ENCODE measurements at places on chromosomes 6 and 20. TPM values are rescaled to one million over a fixed set of nuclear protein-coding genes. Genes with fewer than 3 reads are reported as not detected.

SFTA2 gene
- total RNA-seq: not detected

ADGRF1 gene
- total RNA-seq: 22.6 TPM

SAMD10 gene
- total RNA-seq: 10.5 TPM

METTL24 gene
- total RNA-seq: 3.9 TPM

MAS1 gene
- total RNA-seq: not detected

XKR7 gene
- 0.38 TPM for total RNA-seq

CRISP2 gene
- total RNA-seq: not detected

GRIK2 gene
- not detected for total RNA-seq

RBM12 gene
- 38.1 TPM for total RNA-seq

DNA sequence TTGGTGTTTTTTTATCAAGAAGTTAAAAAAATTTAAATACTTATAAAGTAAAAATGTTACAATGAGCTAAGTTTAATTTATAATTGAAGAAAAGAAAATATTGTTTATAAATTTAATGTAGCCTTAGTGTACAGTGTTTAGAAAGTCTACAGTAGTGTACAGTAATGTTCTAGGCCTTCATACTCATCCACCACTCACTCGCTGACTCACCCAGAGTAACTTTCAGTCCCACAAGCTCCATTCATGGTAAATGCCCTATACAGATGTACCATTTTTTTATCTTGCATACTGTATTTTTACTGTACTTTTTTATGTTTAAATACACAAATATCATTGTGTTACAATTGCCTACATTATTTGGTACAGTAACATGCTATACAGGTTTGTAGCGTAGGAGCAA lies 26.0 kb downstream of the HTR1E start:
- DNase-seq: no peak

DNA sequence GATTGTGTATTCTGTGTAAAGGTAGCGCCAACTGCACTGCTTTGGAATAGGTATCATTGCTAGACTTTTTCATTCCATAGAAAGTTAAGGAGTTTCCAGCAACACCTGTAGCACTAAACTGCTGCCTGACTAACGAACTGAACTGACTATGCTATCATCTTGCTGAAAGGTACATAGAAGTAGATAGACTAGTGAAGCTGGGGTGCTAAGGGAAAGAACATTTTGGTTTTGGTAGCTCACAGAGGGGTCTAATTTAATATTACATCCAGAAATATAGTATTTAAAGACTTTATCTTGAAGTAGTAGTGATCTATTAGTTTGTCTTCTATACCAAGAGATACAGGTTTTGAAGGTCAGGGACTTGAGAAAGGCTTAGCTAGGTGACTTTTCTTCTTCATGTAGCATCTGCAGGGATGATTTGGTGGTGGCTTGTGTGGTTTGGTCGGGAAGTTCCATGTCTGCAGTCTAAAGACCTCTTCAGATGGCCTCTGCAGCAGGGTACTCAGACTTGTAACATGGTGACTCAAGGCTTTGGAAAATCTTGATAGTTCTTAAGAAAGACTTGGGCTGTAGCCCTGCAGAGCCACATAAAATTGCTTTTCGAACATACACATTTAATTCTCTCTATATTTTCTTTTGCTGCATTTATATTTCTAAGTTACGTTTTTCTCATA lies 10.2 kb downstream of the SENP6 start:
- no peak for DNase-seq

- DNase-seq: no peak
Measured at GRCh38 chr6:46954837-46955451, 33.2 kb upstream of the ADGRF5 start.

GRCh38 chr20:44711237-44711636 lies 3.9 kb upstream of the CCN5 start:
- DNase-seq: no peak

- DNase-seq: no peak
Measured at GRCh38 chr6:38100380-38100779, 280.9 kb downstream of the ZFAND3 start.

- no peak for DNase-seq
Measured at GRCh38 chr6:3444276-3445088, 12.4 kb downstream of the SLC22A23 start.

DNA sequence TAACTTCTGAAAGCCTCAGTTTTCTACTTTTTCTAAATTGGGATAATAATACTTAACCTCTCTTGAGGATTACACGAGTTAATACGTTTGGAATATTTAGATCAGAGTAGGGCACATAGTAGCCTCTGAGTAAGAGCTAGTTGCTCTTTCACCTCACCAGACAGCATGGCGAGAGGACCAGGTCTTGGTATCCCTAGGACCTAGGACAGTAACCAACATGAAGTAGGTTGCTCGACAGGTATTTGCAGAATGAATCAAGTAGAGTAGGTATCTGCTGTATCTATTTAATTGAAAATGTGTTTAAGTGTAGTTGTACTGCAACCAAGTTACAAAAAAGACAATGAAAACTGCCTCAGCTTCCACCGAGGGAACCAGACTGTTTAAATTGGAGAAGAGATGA lies 1.4 kb downstream of the CDC5L start:
- no peak for DNase-seq

DNA sequence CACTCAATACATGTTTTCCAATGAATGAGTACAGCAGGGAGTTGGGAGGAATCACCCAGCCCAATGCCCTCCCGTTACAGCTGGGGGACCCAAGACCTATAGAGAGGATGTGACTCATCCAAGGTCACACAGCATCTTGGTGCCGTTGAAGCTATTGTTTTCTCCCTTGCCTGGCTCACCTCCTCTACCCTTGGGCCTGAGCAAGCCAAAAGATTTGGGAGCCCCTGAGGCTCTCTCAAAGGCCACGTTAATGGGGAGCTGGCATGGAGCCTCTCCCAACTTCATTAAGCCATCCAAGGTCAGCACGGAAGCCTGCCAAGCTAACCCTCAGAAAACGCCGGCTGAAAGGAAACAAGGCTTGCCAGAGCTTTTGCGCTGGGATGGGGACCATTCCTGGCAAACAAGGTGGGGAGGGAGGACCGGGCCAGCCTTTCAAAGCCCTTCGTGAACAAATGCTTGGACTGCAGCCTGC lies 30.4 kb downstream of the KCNB1 start:
- no peak for DNase-seq

DNA sequence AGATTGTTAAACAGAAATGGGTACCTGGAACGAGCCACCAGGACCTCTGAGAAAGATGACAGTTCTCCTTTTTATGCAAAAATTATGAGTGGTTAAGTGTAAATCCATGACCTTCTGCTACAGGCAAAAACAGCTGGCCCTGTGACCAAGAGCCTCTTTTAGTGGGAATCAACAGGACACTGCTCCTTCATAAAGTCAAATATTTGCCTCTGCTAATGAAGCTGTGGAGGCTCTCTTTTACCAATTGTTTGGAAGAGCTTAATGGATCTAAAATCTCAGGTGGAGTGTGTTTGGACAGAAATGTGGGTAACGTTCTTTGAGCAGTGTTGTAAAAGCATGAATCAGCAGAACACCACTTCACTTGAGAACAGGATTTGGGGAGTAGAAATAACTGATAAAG lies 117.5 kb upstream of the PCSK2 start:
- DNase-seq: no peak

DNA sequence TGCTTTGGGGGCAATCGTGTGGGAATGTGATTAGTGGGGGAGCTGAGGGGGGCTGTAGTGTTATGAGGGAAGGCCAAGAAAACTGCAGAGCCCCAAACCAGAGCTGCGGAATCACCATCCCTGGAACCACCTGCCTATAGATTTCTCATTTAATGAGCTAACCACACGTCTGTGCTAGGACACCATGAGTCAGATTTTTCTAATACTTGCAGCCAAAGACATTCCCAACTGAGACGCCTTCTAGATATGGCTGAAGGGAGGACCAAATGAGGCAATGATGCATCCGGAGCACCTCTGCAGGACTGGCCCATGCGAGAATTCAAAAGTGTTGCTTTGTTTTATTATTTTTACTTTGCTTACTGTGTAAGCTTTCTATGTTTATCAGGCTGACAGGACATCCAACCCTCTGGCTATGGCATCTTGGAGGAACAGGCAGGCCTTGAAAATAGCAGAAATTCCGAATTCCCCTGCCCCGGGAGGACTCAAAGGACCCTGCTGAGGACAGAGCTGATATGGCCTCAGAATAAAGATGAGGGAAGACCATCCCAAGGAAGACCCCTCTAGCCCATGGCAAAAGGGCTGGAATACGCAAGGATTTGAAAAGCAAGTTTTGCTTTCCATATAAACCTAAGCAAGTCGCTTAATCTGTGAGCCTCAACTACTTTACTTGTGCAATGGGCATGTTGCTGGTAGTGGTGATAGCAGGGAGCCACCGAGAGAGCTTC lies 3.1 kb upstream of the PTGIS start:
- DNase-seq: peak; percentile 7

DNA sequence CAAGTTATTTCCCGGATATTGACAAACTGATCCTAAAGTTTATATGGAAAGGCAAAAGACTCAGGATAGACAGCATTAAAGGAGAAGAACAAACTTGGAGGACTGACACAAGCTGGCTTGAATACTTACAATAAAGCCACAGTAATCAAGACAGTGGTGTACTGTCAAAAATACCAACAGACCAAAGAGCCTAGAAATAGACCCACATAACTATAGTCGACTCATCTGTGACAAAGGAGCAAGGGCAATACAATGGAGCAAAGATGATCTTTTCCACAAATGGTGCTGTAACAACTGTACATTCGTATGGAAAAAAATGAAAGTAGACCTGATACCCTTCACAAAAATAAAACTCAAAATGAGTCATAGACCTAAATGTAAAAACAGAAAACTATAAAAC lies 46.0 kb downstream of the ABHD12 start:
- no peak for DNase-seq

GRCh38 chr6:56693246-56693607 lies 50.5 kb upstream of the DST start:
- DNase-seq: peak; percentile 85

GRCh38 chr20:10982692-10983091 lies 308.9 kb upstream of the JAG1 start:
- no peak for DNase-seq

GRCh38 chr6:166078294-166078693 lies 89.4 kb downstream of the TBXT start:
- no peak for DNase-seq

- DNase-seq: no peak
Measured at GRCh38 chr6:42901538-42901957, 14.3 kb upstream of the PTCRA start.

DNA sequence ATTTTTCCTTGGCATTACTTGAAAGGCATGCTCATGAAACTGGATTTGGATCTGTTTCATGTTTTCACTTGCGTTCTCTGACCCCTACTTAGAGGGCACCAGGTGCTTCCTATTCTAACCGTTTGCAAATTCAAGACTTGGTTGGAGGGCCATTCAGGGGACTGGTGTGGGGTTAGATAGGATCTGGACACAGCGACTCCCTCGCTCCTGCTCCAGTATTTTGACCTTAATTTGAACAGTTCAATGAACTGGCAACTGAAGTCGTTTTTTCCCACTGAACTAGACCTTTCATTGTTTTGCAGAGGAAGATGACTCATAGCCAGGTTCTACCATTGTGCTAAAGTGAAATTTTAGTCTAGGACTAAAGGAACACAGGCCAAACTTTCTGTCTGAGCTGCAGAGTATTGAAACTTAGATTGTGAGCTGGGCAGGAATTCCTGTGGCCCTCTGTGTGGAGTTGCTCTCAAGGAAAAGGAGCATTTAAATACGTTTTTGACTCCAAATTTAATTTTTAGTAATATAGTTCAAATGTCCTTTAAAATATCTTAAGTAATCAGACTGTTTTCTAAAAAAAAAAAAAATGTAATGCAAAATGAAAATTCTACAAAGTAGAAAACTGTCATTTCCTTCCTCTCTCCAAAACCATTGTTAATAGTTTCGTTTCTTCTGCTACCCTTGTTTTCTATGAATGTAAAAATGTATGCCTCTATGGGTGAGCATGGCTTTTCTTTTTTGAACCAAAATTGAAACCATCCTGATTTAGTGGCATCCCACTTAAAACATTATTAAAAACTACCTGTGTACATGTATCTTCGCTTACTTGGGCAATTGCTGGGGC lies 64.8 kb downstream of the UTRN start:
- DNase-seq: no peak

GRCh38 chr6:157075549-157076450 lies 247.5 kb downstream of the TMEM242 start:
- DNase-seq: no peak

GRCh38 chr6:18400831-18401446 lies 13.8 kb downstream of the RNF144B start:
- DNase-seq: no peak

DNA sequence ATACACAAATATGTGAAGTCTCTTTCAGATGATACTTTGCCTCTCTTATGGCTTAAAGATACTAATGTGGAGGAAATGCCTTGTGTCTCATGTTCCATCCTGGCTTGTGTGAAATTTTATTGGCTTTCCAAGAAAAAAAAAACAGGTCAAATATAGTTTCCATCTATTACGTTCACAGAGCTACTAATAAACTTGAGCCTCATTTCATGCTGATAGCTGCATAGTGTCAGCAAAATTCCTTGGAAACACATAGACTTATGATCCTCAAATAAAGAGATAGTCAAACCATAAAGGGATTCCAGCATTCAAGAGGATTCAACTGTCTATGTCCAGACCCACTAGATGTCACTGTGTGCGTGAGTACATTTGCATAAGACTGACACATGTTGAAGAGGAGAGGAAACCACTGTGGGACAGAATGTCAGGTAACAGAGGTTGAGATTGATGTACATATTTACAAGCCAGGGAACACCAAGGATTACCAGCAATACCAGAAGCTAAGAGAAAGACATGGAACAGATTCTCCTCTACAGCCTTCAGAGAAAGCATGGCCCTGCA lies 266.6 kb downstream of the COL12A1 start:
- no peak for DNase-seq

- no peak for DNase-seq
Measured at GRCh38 chr6:47792216-47792733, 10.4 kb downstream of the OPN5 start.

- no peak for DNase-seq
Measured at GRCh38 chr20:52305858-52306257, 114.3 kb upstream of the ZFP64 start.

GRCh38 chr6:128482642-128483041 lies 37.8 kb downstream of the PTPRK start:
- no peak for DNase-seq
